NCI-H1105 (cell line): ENCODE measurements at places on chromosomes 6 and 20.

DNA sequence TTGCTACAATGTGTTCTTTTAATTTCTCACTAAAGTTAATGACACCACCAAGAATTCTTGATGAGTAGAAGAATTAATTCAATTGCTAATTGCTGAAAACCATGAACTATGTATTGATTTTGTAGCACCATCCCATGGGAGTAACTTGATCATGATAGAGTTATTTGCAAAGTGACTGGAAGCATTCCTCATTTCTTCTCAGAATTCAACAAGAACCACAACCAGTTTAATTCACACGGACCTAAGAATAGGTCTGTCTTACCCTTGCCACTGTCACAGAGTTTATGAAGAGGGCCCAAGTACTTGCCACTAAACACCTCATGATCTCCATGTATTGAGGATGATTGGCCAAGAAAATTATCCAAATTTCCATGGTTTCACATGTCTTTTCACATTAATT lies 222.2 kb downstream of the TMEM242 start:
- no peak for DNase-seq

- no peak for DNase-seq
Observed at GRCh38 chr6:89678531-89678930, 40.0 kb upstream of the LYRM2 start.

DNA sequence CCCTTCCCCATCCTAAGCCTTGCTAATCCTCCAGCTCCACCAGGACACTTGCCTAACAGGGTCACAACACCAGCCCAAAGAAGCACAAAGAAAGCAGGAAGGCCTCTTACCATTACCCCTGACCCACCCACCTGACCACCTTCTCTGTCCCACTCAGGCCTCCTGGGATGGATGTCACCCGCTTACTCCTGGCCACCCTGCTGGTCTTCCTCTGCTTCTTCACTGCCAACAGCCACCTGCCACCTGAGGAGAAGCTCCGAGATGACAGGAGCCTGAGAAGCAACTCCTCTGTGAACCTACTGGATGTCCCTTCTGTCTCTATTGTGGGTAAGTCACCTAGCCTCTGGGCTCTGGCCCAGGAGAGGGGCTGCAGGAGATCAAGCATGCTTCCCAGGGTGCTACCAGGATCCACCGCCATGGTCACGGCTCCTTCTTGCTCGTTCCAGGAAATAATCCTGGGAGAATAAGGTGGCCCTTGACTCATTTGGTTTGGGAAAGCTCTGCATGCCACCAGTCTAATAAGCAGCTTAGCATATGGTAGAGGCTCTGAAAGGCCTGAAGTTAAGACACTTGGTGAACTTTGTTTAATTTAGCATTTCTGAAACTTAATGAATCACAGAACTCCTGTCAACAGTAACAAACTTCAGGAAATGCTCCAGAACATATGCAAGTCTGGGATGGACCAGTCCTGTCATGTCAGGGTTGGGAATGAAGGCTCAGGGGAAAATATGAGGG lies 19.2 kb downstream of the ASIP start:
- DNase-seq = no peak

GRCh38 chr20:47931443-47931842 lies 146.2 kb upstream of the SULF2 start:
- no peak for DNase-seq

GRCh38 chr6:135135835-135136234 lies 45.3 kb upstream of the MYB start:
- no peak for DNase-seq

- DNase-seq = no peak
Observed at GRCh38 chr6:121828146-121828886, 392.9 kb downstream of the GJA1 start.

GRCh38 chr6:4973982-4974745 lies 29.7 kb downstream of the RPP40 start:
- peak; percentile 43 for DNase-seq

- no peak for DNase-seq
Observed at GRCh38 chr6:49463612-49463967, 420 bp downstream of the CENPQ start.

- DNase-seq = no peak
Observed at GRCh38 chr20:49165611-49166010, 22.5 kb downstream of the STAU1 start.

DNA sequence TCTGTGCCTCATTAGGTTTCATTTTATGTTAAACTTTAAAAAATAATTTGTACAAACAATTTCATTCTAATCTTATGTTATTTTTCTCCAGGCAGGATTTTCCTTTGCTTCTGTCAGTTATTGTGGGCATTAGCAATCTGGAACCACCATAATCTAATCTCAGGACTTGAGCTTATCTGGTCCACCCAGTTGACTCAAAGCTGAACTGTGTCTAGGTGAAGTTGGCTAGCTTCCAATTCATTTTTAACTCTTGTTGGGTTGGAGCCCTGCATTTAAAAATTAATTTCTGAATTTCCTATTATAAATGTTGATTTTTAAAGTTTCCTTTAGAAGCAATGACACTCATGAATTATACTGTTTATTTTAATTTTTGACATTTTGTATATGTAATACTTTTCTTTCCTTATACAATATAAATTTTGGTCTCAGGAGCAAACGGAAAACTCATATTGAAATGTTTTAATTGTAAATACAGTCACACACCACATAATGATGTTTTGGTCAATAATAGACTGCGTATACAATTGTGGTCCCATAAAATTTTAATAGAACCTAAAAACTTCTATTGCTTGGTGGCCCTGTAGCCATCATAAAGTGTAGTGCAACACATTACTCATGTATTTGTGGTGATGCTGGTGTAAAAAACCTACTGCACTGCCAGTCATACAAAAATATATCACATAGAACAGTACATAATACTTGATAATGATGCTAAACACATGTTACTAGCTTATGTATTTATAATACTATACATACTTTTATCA lies 121.3 kb downstream of the CLVS2 start:
- DNase-seq = no peak

GRCh38 chr6:141736104-141736503 lies 396.6 kb upstream of the GJE1 start:
- DNase-seq = no peak

- no peak for DNase-seq
Observed at GRCh38 chr6:1739680-1740079, 130.0 kb downstream of the FOXC1 start.
